ENCODE measurements at places on chromosomes 7 and 10.
A peak's percentile ranks its signal among the peaks of the same experiment; 100 is the strongest.

DNA sequence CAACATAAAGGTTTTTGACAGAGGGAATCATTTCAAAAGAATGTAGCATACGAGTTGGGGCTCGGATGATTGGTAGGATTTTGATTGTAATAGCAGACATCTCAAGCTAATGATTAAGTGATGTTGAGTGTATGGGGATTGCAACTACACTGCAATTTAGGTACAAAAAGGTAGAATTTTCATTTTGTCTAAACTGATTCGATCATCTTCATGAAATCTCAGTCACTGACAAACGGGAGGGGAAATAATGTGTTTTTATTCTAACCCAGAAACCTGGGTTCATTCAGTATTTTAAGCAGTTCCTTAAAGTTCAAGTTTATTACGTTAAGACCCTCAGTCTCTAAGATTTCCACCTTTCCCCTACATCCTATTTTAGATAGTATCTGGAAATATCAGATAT lies 3.9 kb upstream of the PHYHIPL start:
- DNase-seq = no peak

- DNase-seq = no peak
These were observed 175.7 kb downstream of the LRRN3 start for GRCh38 chr7:111266613-111267012.

GRCh38 chr10:31583293-31583692 lies 264.3 kb downstream of the ZEB1 start:
- DNase-seq = no peak

GRCh38 chr7:23863209-23863787 lies 153.3 kb downstream of the STK31 start:
- DNase-seq = no peak

- no peak for DNase-seq
These were observed 25.1 kb downstream of the CYP26A1 start for GRCh38 chr10:93098816-93099215.

GRCh38 chr10:101776161-101776817 lies 375 bp upstream of the FGF8 start:
- no peak for DNase-seq

DNA sequence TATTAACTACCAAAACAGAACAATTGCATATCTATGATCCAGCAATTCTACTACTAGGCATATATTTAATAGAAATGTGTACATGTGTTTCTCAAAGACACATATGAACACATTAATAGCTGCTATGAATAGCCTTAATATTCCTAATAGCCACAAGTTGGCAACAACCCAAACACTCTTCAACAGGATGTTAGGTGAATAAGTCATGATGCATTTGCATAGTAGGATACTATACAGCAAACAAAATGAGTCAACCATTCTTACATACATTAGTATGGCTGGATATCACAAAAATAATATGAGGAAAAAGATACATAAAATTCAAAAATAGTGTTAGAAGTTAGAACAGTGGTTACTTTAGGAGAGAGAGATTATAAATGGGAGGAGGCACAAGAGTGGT lies 26.8 kb upstream of the ZNF746 start:
- DNase-seq = no peak

- DNase-seq = peak; percentile 24
These were observed at the start of gene GJC3 for GRCh38 chr7:99928994-99929729. Gene GJC3, minus strand, starts transcription at chr7:99929620. Its CDS starts 0 bp downstream, at chr7:99929620.

- no peak for DNase-seq
These were observed 154.4 kb upstream of the C7orf33 start for GRCh38 chr7:148436135-148436534.

- no peak for DNase-seq
These were observed 596.6 kb downstream of the SDK1 start for GRCh38 chr7:3897430-3898372.

DNA sequence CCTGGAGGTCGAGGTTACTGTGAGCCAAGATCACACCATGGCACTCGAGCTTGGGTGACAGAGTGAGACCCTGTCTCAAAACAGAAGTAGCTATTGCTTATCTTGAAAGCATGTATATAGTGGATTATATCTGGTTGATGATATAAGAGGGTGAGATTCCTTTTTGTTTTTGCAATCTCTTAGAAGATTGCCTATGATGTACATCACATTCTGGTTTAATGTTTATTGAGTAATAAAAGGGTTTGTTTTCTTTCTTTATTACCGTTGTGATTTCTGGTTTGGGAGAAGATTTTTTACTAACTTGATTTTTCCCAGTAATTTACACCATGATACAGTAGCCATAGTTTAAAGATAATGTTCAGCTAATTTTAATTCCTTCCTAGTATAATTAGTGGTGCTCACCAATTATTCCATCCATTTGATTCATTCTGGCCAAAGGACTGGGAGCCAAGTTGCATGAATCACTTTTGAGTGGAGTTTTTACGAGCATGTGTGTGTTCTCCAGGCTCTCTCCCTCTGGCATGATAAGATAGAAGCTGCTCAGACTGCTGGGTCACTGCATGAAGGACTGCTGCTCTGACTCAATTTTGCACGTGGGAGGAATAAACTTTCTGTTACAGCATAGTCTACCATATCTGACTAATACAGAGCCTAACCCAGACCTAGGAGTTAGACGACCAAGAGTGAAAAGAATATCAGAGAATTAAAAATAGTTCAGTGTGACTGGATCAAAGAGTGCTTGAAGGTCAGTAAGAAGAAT lies 13.5 kb upstream of the TSPAN13 start:
- DNase-seq = no peak

DNA sequence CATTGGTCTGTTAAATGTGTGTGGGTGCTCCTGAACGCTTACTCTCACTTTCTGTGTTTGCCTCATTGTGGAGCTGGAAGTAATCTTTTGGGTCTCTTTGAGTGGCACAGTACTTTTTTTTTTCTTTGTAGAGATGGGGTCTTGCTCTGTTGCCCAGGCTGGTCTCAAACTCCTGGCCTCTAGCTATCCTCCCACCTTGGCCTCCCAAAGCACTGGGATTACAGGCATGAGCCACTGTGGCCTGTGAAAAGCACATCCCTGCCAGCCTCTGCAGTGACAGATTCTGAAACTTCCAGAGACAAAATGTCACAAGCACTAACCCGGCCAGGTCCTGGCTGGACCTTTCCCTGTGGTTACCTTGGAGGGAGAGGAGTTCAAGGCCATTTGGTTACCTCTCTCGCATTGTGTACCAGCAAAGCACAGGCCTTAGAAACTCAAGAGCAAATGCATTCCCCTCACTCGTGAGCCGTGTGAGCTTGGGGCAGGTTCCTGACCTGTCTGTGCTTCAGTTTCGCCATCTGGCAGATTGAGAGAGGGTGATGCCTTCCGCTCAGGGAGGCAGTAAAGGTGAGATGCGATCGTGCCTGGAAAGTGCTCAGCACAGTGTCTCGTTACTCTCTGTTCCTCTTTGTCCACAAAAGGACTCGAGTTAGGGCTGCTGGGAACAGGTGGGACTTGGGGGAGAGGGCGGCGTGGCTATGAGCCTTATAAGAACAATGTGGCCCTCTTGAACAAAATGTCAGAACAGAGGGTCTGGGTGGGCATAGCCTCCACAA lies 72.6 kb upstream of the SEPHS1 start:
- DNase-seq = no peak

DNA sequence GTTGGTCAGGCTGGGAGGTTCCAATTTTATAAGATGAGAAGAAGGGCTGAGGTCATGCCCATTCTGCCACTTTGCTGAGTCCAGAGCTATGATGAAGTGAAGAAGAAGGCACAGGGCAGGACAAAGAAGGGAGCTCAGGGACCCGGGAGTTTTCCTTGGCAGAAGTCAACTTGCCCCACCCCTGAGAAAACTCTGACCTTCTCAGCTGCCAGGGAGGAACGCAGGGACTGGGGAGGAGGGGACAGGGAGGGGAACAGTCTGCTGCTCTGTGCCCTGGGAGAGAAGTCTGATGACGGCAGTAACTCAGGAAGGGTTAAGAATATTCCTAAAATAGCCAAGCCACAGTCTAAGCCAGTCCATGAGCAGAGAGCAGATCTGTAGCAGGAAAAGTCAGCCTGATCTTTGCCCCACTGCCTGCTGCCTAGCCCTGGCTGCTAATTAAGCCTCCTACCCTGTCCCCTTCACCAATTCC lies 11.7 kb downstream of the ADIRF start:
- no peak for DNase-seq

DNA sequence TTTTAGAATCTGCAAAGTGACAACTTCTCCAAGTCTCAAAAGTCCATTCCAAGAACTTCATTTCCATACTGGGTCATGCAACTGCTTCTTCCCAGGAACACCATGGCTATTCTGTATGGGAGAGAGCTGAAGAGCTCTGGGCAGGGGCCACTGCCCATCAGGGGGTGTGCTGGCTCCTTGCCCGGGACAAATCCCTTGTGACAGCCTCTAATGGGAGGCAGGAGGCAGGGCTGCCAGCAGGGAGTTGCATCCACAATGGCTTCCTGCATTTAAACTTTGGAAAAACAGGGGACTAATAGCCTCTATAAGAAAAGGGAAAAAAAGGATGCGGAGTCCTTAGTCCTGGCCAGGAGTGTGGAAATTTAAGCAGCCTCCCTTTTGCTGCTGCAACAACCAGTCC lies 18.4 kb upstream of the FRMD4A start:
- no peak for DNase-seq

DNA sequence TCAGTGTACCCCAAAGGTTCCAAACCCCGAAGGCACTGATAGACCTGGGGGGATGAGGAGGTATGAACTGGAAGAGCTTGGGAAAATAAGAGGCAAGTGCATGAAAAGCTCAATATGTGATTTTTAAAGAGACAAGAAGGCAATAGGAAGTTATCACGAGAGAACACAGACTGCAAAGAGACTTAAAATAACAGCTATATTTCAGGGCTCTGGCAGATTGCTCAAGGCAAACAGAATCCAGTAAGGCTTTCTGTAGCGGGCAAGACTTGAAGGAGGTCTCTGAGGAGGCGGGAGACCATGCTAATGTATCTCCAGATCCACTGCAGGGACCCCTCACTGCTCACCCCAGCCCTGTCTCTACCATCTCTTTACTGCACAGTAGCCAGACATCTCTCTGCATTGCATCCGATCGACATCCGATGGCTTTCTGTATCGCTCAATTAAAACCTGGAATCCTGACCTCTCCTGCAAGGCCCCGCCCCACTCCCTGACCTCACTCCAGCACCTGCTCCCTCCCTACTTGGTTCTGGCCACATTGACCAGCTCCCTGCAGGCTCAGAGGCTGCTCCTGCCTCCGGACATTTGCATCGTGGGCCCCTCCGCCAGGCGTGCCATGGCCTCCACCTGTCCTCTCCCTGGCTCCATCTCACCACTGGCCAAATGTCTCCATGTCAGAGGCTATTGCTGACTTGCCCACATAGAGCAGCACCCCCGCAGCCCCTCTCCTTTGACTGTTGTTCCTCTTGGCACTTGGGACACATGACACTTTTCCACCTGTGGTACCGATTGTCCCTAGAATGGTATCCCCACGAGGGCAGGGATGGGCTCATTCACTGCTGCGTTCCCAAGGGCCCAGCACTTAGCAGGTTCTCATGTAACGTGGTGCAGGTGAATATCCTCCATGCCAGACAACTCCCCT lies 118.0 kb downstream of the PRKAG2 start:
- DNase-seq = no peak

- no peak for DNase-seq
These were observed 1262.6 kb upstream of the SORCS1 start for GRCh38 chr10:108427146-108427545.

- no peak for DNase-seq
These were observed 530.6 kb downstream of the ANKRD7 start for GRCh38 chr7:118755067-118755625.

DNA sequence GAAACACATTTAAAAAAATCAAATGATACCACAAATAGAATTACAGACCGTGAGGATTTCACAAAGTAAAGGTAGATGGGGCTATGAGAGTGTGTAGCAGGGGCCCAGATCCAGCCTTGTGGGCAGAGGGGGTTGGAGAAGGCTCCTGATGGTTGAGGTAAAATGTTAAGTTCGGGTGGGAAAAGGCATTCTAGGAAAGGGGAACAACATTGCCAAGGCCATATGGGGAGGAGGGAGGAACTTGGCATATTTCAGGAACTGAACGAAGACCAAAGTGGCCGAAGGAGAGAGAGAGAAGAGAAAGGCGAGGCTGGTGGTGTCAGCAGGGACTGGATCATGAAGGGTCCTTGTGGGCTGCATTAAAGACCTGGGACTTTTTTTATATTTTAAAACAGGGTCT lies 98.9 kb downstream of the CARD11 start:
- DNase-seq = no peak

- DNase-seq = no peak
These were observed 49.9 kb downstream of the MKX start for GRCh38 chr10:27695706-27696105.

GRCh38 chr7:112160130-112160770 lies 45.9 kb downstream of the DOCK4 start:
- DNase-seq = no peak

DNA sequence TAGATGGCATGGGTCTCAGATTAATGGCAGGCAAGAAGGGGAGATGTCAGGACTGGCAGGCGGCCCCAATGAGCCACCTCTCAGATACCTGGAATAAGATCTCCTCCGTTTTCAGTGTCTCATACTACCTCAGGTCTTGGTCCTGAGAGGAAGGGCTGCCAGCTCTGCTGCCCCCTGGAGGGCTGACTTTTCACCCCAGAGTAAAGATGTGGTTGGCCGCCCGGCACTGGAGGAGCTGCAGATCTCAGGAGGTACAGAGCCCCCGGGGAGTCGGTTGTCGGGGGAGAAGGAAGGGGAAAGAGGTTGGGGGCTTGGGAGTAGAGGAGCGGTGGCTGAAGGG lies 642 bp upstream of the COL13A1 start:
- DNase-seq = no peak

DNA sequence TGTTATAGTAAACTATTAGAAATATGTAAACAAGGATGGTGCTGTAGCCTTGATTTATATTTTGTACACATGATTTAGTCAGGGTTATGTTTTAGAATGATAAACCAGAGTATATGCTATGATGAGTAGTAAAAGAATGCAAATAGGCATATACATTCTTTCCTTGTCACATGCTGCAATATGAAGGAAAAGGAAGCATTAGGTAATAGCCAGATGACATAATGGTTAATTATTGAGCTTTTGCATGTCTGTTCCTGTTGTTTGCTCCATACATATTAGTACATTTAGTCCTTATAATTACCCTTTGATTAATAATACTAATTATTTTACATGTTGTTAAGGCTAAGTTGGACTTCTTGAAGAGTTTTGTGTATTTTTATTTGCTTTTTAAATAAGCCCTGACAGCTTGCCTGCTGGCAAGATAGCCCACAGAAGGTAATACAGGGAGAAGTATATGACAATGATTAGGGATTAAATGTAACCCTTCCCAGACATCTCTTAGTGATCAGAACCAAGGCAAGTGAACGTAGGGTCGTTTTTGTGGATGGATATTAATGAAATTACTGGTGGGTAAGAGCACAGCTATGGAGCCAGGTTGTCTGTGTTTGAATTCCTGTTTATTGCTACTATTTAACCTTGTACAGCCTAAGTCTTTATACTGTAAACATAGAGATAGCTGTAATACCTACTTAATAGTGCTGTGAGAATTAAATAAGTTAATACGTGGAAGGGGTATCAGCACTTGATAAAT lies 68.4 kb downstream of the PHTF2 start:
- DNase-seq = no peak

DNA sequence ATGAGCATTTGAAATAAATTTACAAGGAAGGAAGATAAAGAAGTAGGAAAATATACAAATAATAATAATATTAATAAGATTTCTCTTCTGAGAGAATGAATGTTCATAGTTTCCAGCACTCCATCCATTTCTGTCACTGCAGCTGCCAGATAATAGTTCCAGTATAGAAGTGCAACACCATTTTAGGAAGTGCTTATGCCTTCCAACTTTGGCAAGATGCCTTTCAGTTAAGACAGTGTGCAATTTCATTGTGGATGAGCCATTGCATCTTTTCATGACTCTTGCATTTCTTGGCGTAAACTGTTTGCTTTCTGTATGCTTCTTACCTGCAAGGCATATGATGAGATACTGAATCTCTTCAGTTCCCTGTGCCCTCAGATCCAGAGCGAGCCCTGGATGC lies 185.0 kb downstream of the PDE1C start:
- no peak for DNase-seq

GRCh38 chr10:77268721-77269120 lies 368.9 kb downstream of the KCNMA1 start:
- DNase-seq = no peak

All from activated T-helper 1 cell treated with Interleukin-2 at 50 U/mL for 16 hours (primary cell).